Astrocyte of the cerebellum (primary cell): ENCODE measurements at places on chromosomes 3 and 15.

DNA sequence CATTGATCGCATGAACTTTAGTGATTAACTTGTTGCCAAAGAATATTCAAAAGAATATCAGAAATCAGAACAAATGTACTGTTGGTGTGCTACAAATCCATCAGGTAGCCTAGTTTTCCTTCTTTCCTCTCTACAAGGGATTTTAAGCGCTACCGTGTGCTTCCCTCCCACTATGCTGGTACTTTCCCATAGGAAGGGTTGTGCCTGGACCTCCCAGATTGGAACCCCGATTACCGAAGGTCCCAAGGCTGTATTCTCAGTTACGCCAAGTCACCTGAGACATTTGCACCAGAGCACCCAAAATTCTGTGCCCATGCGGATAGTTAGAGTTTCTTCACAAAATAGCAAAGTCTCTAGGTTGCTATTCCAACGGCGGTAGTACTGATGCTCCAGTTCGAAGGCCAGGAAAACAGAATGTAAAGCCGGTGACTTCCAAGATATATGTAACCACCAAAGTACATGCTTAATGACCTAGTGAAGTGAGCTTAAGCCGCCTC is 23.4 kb upstream of the GATM start:
- no peak for DNase-seq

- peak; percentile 73 for DNase-seq
Observed at GRCh38 chr3:146160964-146161662, at the start of gene PLOD2. TSS of gene PLOD2 (minus strand) at chr3:146161184. CDS start at chr3:146160989, 195 bp downstream.

GRCh38 chr3:84943379-84943778 is 15.4 kb upstream of the CADM2 start:
- DNase-seq = no peak

DNA sequence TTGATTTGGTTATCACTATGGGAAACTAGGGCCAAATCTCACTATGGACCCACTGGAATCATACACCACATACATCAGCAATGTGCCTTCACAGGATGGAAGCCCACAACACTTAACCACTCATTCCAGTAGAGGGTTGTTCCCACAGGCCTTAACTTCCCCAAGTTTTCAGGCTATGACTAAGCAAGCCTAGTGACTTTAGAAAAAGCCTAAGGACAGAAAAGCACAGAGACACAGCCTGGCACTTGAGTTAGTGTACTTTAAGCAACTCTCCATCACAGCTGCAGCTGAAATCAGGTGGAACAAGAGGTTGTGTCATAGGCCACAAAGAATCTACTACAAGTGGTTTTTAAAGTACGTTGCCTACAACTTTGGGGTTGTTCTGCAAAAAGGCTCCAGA is 128.7 kb downstream of the LRRN1 start:
- no peak for DNase-seq

- no peak for DNase-seq
Observed at GRCh38 chr3:146895026-146895749, 290.0 kb upstream of the PLSCR5 start.

GRCh38 chr3:13119471-13120220 is 46.4 kb upstream of the IQSEC1 start:
- no peak for DNase-seq

GRCh38 chr3:32296251-32297204 is 58.0 kb downstream of the CMTM8 start:
- peak; percentile 38 for DNase-seq

- DNase-seq = no peak
Observed at GRCh38 chr3:18405141-18405540, 20.0 kb downstream of the SATB1 start.

DNA sequence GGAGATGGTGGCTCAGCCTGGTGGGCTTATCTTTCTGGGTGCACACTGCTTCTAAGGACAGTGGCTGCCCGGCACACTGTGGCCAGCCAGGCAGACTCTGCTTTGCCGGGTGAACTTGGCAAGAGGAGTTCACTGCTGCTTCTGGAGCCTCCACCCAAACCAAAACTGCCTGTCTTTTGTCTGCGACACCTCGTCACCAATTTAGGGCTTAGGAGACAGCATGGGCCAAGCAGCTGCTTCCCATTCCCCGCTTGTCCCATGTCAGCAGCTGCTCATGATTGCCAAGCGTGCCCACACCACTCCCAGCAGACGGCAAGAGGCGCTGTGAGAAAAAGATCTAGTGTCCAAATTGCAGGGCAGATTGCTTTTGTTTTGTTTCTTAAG is 57.3 kb downstream of the LSM3 start:
- DNase-seq = no peak

DNA sequence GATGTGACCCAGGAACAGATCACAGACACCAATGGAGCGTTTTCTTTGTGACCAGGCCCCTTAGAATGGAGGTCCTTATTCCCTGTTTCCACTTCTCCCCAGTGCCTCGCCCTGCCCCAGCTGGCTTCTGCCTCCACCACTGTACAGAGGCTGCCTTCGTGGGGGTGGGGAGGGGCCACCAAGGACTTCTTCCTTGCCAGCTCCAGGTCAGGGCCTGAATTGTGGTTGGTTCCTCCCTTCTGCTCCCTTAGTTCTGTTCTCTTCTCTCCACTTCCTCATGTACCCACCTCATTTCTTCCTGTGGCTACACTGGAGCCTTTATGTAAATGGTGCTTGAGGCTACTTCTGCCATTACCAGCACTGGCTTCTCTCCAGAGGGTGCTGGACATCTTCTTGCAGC is 16.4 kb downstream of the TGM4 start:
- no peak for DNase-seq
